ENCODE measurements at places on chromosomes 7 and 10.

DNA sequence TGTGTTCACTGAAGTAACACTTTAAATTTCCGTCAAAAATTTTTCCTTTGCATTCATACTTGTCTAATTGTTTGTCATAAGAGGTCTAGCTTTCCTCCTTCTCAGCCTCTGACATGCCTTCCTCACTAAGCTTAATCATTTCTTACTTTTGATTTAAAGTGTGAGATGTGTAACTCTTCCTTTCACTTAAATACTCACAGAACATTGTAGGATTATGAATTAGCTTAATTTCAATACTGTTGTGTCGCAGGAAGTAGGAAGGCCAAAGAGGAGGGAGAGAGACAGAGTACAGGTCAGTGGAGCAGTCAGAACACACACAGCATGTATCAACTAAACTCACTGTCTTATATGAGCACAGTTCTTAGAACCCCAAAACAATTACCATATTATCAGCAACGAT, 99.0 kb downstream of the SRPK2 start:
- no peak for DNase-seq

DNA sequence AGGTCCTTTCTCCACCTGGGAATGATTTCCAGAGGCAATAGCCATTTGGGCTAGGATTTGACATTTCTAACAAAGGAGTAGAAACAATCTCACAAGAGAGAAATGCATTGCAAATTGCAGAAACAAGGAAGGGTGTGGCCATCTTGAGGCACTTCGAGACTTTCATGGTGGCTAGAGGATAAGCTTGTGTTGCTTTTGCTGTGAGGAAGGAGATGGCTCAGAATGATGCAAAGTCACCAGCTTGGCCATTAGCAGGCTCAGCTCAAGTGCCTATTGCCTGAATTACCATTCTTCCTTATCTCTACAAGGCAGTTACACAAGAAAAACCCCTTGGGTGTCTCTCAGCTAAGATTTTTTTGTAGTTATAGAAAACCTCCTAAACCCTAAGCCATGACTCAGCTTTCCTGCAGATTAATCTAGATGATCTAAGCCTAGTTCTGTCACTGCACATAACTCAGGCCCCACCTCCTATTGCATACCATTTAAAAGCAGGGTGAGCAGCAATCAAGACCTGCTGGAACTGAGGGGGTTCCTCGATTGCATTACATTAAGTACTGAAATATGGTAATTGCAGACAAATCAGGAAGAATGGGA, 683.1 kb downstream of the NRG3 start:
- DNase-seq = no peak

- no peak for DNase-seq
These were observed 53.0 kb downstream of the WNT2 start for GRCh38 chr7:117269886-117270285.

DNA sequence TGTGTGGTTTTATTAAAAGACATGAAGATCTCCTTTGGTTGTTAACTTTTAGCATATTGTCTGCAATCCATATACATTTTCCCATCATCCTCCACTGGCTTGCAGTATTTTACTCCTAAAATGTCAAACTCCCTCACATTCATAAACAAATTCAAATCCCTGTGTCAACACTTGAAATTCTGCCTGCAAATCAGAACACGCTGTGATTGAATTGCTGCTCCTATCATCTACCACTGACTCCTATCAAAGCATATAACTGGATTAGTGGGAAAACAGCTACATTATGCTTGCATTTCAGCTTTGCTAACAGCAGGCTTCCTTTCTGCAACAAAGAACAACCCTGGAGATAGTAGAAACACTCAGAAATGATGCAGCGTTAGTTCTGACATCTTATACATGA, 281.8 kb upstream of the HGF start:
- peak; percentile 26 for DNase-seq

- DNase-seq = peak; percentile 32
These were observed 12.6 kb upstream of the CDH23 start for GRCh38 chr10:71383972-71384687.

GRCh38 chr10:130027716-130028464, 63.8 kb upstream of the EBF3 start:
- DNase-seq = no peak

- DNase-seq = no peak
These were observed 143.9 kb downstream of the PFKFB3 start for GRCh38 chr10:6346631-6347030.

- no peak for DNase-seq
These were observed 45.6 kb upstream of the CFAP46 start for GRCh38 chr10:132987671-132988571.

GRCh38 chr7:93165447-93165846, 17.3 kb upstream of the SAMD9L start:
- DNase-seq = no peak

- no peak for DNase-seq
These were observed 6.2 kb downstream of the PAXIP1 start for GRCh38 chr7:154996756-154997155.

GRCh38 chr10:12507165-12507850, 158.0 kb downstream of the CAMK1D start:
- DNase-seq = no peak

DNA sequence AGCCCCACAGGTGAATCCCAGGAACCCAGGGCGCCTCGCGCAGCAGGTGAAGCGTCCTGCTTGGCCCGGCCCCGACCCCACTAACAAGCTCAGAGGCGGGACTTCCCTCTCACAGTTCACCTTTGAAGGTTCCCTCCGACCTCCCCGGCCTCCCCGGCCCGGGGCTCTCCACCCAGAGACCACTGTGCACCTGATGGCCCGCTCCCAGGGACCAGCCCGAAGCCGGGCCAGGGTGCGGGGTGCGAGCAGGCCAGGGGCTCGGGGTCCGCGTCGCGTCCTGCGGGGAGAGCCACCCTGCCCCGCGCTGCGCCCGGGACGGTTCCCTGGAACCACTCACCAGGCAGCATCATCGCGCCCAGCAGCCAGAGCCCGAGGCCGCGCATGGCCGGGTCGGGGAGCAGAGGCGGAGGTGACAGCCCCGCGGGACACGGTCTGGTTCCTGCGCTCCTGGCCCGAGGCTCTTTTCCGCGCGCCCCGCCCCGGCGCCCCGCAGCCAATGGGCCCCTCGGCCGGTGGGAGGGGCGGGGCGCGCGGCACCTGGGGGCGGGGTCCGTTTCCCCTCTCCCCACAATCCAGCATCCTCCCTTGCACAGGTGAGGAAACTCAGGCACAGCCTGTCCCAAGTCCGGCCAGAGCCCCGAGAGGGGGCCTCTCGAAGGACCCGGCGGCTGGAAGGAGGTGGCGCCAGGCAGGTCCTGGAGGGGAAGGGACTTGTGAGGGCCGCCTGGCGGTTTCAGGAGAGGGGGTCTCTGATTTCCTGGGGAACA, at the start of gene ADAM8:
ADAM8 (minus strand) TSS at position 434 of the 767 bp plus-strand sequence; CDS start at position 383, 51 bp downstream.
- DNase-seq = no peak

- DNase-seq = no peak
These were observed 246.8 kb downstream of the ELMO1 start for GRCh38 chr7:37201876-37202198.

- no peak for DNase-seq
These were observed 2.5 kb upstream of the BUB3 start for GRCh38 chr10:123151737-123152135.

GRCh38 chr10:70234668-70235447, 1.6 kb upstream of the PPA1 start:
- DNase-seq = no peak

GRCh38 chr7:84060000-84060399, 134.6 kb downstream of the SEMA3A start:
- no peak for DNase-seq

DNA sequence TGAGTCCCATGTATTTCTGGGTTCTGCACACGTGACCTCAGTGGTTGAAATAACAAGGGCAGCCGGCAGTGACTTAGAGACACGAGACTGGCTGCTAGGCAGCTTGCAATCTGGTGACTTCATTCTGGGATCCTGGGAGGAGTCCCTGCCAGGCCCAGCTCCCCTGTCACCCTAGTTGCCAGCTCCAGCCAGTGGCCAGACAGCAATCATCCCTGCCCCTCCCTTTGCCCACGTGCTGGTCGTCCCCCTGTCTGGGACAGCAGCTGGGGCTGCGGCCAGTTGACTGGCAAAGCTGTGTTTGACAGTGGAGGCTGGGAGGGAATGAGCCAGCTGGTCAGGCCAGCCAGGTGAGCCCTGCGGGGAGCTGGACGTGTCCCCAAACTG, 30.0 kb downstream of the ADGRA1 start:
- DNase-seq = no peak

DNA sequence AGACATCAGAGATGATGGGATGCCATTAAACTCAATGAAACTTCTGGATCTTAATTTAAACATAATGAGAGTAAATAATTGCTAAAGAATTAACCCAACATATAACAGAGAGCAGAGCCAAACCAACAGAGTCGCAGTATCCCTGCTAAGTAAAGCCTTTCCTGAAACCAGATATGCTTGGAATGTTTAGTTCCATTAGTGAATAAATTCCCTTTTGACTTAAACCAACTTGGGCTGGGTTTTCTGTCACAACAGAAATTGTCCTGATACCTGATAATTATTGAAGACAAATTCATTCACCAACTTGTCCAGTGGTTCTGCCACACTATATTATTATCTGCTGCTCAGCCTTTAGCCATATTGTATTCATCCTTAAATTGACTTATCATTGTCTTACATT, 286.7 kb downstream of the FZD1 start:
- no peak for DNase-seq

DNA sequence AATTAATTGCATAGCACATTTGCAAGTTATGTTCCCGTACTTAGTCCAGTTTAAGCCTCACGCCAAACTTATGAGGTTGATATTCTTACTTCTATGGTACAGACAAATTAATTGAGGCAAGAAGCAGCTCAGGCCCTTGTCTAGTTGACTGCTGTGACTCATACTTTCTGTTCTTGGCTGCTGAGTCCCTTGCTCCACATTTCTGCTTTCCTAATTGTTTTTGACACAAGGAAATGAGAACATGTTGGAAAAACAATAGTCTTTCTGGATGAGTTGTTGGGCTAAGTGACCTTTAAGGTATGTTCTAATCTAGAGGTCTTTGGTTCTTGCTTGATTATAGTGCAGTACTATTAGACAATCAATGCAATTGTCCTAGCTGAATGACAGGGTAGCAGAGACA, 331.8 kb downstream of the NRG3 start:
- no peak for DNase-seq

DNA sequence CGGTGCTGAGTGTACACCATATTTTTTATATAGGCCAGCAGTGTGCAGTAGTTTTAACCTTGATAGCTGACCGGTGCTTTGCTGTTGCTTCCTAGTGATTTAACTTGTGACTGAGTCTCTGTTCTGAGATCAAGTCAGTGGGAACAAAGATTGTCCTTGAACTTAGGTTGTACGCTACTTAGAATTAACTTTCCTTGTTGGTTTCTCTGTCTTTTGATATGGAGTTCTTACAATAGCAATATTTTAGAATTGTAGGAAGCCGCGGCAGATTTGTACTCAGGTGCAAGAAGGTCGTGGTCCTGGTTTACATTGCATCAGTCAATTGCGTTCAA, 1.3 kb downstream of the DDX21 start:
- DNase-seq = no peak

DNA sequence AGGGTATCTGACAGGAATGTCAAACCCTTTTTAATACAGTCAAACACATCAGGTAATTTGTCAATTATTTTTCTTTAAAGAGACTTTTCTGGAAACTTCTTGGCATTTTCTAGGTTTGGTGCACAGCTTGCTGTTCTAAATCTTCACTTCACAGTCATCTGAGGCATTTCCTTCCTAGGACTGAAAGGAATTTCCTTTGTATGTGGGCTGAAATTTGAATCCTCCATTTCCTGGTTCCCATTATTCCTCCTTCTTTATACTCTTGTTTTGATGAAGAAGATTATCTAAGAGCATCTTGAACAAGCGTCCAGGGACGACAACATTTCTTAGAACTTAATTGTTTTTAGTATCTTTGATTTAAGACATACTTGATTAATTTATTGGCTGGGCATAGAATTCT, 24.9 kb downstream of the CALD1 start:
- no peak for DNase-seq

- no peak for DNase-seq
These were observed 3.1 kb downstream of the SH3PXD2A start for GRCh38 chr10:103852189-103852711.

DNA sequence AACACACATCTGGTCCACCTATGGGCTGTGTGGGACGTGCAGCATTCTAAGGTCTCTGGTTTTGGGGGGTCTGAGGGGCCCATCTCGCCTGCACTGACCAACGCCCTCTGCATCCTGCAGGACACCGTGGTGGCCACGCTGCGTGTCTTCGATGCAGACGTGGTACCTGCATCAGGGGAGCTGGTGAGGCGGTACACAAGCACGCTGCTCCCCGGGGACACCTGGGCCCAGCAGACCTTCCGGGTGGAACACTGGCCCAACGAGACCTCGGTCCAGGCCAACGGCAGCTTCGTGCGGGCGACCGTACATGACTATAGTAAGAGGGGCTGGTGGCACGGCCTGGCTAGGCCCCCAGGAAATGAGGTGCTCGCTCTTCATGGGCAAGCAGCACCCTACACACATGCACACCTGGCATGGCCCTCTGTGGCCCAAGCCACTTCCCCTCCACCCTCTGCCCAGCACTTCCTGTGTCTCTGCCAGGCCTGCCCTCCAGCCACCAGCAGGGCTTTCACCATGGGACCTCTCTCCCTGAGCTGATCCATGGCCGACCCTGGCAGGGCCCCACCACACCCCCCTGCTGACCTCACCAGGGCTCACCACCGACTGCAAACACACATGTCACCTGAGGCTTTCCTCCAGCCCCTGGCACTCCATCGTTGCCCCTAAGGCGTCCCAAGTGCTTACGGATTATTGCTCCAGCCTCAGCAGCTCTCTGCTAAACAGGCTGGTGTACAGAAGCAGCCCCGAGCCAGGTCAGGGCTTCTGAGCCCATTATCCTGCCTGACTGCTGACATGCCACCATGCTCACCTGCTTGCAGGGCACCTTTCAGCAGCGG, 29.6 kb downstream of the RET start:
- DNase-seq = no peak

DNA sequence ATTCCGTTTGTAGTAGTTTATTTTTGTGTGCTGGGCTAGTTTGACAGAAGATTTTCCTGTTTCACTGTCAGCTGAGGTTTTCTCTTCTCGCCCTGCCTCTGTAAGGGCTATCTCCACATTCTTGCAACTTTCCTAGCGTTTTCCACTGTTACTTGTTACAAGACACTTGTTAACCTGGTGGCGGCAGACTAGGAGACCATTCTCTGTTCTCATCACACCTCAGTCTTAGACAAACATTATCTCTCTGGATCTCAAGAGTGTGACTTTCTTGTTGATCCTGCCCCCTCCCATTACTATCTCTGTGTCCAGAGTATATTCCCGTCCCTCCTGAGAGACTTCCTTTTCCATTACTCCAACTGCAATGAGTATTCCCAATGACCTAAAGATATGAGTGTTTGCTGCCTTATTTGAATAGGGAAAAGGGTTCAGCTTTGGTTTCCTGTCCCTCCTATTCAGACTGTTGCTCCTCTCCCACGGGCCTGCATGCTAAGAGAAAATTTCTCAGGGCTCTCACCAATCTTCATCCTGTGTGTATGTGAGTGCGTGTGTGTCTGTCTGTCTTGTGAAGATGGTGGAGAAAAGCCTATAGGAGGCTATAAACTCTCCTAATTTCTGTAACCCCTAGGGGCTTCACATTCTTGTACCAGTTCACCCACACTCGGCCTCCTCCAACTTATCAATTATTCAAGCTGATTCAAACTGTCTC, 722.4 kb upstream of the POT1 start:
- DNase-seq = no peak
